SJSA1 (cell line): ENCODE measurements at places on chromosomes 16 and 17. TPM values are rescaled to one million over a fixed set of nuclear protein-coding genes. Genes with fewer than 3 reads are reported as not detected.

Gene TPSAB1
- total RNA-seq: not detected in 2 replicates

Gene ALDH3A1
- total RNA-seq: not detected in 2 replicates

Gene SETD1A
- 0.60 and 2.2 TPM in 2 replicates for total RNA-seq

Gene SPATA22
- total RNA-seq: not detected in 2 replicates

Gene IKZF3
- under 0.01 TPM in 1 of 2 replicates, not detected in the other for total RNA-seq

DNA sequence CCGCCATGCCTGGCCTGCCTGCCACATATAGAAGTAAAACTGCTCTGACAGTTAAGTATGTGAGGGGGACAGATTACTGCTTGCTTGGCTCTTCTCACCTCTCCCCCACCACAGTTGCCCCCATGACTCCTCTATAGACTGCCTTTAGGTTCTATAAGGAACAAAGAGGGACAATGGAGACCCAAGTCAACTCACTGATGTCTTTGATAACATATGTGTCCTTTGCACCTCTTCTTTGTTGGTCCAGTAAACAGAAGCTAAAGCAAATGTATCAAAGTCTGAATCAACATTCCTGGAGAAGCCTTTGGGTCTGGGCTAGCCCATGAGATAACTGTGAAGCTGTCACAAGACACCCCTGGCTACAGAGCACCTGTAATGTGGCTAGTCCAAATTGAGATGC is 27.1 kb downstream of the NUDT7 start:
- H3K4me1 ChIP-seq: no peaks in the 10 kb centered on the region
- no peak for DNase-seq
- no peak overlapping the region for H3K27ac ChIP-seq
- no peak overlapping the region for H3K4me3 ChIP-seq

DNA sequence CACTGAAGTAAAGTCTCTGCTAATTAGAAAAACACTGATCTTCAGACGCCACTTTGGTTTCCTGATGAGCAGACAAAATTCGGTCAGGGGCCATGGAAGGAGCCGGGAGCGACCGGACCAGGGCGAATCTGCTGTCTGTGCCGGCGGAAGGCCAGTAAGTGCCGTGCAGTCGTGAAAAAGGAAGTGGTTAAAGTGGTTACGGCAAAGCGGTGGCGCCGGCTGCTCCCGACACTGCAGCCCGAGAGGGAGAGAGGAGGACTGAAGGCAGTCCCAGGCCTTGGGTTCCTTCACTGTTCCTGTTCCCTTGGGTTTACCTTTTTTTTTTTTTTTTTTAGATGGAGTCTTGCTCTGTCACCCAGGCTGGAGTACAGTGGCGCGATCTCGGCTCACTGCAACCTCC is 17.3 kb upstream of the HEXD start:
- H3K27ac ChIP-seq: no peak overlapping the region
- H3K36me3 ChIP-seq: peaks cover 71% of the 10 kb centered on the region
- no peak for DNase-seq
- H3K4me1 ChIP-seq: peaks cover 16% of the 10 kb centered on the region
- no peaks in the 10 kb centered on the region for H3K27me3 ChIP-seq

GRCh38 chr16:17333229-17333628 is 137.5 kb downstream of the XYLT1 start:
- no peak overlapping the region for H3K4me3 ChIP-seq
- DNase-seq: no peak

GRCh38 chr16:56866955-56867830 is 2.2 kb downstream of the SLC12A3 start:
- no peaks in the 10 kb centered on the region for H3K36me3 ChIP-seq
- H3K27ac ChIP-seq: no peak overlapping the region
- H3K27me3 ChIP-seq: no peaks in the 10 kb centered on the region
- H3K4me1 ChIP-seq: 0 out of 2 replicates have a peak, but pooled peaks cover 6% of the 10 kb centered on the region
- DNase-seq: no peak

DNA sequence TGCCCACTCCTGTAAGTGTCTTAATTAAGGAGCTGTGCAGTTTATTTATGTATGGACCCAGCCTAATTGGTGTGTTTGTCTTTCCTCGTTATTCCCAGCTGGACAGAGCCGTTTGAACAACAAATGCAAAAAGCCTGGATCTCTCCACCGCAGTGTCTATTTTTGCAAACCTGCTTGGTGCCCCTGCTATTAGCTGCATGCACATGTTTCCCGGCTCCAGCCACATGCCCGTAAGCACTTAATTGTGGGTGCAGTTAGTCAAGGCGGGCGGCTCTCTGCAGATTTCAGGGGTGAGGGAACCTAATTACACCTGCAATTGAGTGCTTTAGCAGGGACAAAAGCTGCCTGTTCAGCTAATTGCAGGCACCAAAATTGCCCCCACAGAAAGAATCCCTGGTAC is 74.0 kb upstream of the GSE1 start:
- H3K27me3 ChIP-seq: no peaks in the 10 kb centered on the region
- no peak overlapping the region for H3K4me3 ChIP-seq
- no peak for DNase-seq
- H3K36me3 ChIP-seq: no peaks in the 10 kb centered on the region; the same call in 1 of the 2 replicates
- H3K27ac ChIP-seq: no peak overlapping the region
- peaks cover 26% of the 10 kb centered on the region for H3K4me1 ChIP-seq

- no peak for DNase-seq
- no peaks in the 10 kb centered on the region for H3K27me3 ChIP-seq
- no peak overlapping the region for H3K4me3 ChIP-seq
These were observed 367.4 kb downstream of the SNX29 start for GRCh38 chr16:12343913-12344312.

DNA sequence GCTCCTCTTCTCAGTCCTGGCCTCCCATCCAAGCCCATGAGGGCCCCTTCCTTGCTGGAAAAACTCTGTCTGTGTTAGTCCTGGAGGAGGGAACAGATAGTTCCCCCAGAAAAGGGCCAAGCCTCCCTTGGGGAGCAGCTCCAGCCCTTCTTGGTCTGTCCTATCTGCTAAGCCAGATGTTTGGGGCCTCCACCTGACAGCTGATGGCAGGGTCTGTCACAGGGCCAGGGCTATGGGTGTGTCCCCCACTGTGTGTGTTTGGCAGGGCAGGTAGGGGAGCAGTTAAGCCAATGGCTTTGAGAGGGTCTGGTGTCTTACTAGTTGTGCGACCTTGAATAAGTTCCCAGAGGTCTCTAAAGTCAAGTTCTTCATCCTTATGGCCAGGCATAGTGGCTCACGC is 13.6 kb upstream of the SLC4A1 start:
- DNase-seq: no peak
- no peak overlapping the region for H3K4me3 ChIP-seq
- peaks cover 11% of the 10 kb centered on the region for H3K4me1 ChIP-seq
- no peak overlapping the region for H3K27ac ChIP-seq

GRCh38 chr17:28700278-28700677 is 11.4 kb downstream of the PROCA1 start:
- DNase-seq: no peak
- no peak overlapping the region for H3K27ac ChIP-seq
- H3K27me3 ChIP-seq: no peaks in the 10 kb centered on the region
- peaks cover 98% of the 10 kb centered on the region for H3K36me3 ChIP-seq
- no peaks in the 10 kb centered on the region for H3K4me1 ChIP-seq
- no peak overlapping the region for H3K4me3 ChIP-seq

DNA sequence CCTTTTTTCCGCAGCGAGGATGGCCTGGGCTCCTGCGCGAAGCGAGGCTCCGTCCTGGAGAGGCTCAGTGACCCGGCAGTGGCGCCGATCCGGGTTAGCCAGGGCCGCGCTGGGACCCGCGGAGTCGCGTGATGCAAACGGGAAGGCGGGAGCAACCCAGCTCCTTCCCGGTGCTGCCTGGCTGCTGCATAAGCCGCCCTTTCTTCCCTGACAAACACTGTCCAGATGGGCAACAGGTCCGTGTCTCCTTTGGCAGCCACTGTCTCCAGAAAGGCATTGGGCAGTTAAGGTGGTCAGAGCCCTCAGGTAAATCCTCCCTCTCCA is 21.8 kb upstream of the ZNHIT3 start:
- H3K27ac ChIP-seq: no peak overlapping the region
- no peaks in the 10 kb centered on the region for H3K36me3 ChIP-seq
- H3K27me3 ChIP-seq: peaks cover 18% of the 10 kb centered on the region
- no peak for DNase-seq
- H3K4me3 ChIP-seq: no peak overlapping the region

GRCh38 chr16:85521552-85522307 is 91.4 kb upstream of the GSE1 start:
- H3K4me1 ChIP-seq: no peaks in the 10 kb centered on the region
- no peaks in the 10 kb centered on the region for H3K36me3 ChIP-seq
- H3K27ac ChIP-seq: no peak overlapping the region
- no peak overlapping the region for H3K4me3 ChIP-seq
- no peak for DNase-seq
- H3K27me3 ChIP-seq: no peaks in the 10 kb centered on the region

DNA sequence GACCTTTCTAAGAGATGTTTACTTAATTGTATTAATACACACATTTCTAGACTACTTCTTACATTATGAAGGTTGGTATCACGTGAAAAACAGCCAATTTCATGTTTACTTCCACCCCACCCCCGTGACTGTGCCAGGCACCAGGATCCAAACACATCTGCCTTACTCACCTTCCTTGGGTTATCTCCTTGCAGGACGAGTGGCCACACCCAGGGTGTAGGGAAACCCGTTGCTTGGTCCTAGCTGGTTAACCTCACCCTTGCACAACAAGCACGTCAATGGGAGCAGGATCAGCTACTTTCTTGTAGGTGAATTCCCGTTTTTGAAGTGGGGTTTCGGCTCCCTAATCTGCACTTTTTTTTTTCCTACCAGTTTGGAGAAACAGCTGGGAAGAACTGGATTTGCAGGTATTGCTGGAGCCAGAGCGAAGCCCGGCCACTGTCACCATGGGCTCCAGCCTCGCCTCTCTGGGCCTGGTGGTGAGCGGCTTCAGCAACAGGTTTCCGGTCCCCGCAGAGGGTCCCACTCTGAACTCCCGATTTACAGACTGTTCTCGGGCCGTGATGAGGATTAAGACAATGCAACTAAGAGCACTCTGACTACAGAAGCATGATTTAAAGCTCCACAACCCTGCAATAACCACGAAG is 2.1 kb upstream of the UBB start:
- H3K4me3 ChIP-seq: no peak overlapping the region
- no peaks in the 10 kb centered on the region for H3K27me3 ChIP-seq
- H3K27ac ChIP-seq: no peak overlapping the region
- peaks cover 14% of the 10 kb centered on the region for H3K4me1 ChIP-seq
- DNase-seq: no peak

DNA sequence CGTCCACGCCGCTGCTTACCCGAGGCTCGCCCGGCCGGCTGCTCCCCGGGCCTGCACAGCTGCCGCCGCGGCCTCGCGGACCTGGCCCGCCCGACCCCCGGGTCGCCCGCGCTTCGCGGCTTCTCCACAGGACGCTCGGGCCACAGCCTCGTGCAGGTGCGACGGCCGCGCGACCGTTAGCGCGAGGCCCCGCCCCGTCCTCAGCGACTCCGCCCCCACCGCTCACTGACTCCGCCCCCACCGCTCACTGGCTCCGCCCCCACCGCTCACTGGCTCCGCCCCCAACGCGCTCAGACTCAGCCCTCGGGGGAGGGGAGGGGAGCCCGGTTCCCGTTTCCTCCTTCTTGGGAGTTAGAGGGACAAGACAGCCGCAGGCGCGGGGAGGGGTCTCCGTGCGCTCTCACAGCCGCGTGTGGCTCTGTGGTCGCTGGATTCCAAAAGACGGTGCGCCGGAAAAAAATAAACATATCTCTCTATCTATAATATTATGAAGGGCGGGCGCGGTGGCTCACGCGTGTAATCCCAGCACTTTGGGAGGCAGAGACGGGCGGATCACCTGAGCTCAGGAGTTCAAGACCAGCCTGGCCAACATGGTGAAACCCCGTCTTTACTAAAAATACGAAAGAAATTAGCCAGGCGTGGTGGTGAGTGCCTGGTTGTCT is at the start of gene MEIOB:
MEIOB (minus strand) TSS at position 191 of the 662 bp plus-strand sequence. CDS start 3,989 bp downstream, outside the sequence.
- H3K36me3 ChIP-seq: no peaks in the 10 kb centered on the region
- H3K27me3 ChIP-seq: peaks cover 40% of the 10 kb centered on the region
- peaks cover 9% of the 10 kb centered on the region for H3K4me1 ChIP-seq
- peak; percentile 42 for DNase-seq
- no peak within 1 kb of the TSS for H3K27ac ChIP-seq

- peaks cover 44% of the 10 kb centered on the region for H3K4me1 ChIP-seq
- DNase-seq: no peak
- no peaks in the 10 kb centered on the region for H3K36me3 ChIP-seq
- H3K27me3 ChIP-seq: peaks cover 24% of the 10 kb centered on the region
- H3K27ac ChIP-seq: no peak overlapping the region
These were observed 3.1 kb downstream of the NPW start for GRCh38 chr16:2022723-2023091.

DNA sequence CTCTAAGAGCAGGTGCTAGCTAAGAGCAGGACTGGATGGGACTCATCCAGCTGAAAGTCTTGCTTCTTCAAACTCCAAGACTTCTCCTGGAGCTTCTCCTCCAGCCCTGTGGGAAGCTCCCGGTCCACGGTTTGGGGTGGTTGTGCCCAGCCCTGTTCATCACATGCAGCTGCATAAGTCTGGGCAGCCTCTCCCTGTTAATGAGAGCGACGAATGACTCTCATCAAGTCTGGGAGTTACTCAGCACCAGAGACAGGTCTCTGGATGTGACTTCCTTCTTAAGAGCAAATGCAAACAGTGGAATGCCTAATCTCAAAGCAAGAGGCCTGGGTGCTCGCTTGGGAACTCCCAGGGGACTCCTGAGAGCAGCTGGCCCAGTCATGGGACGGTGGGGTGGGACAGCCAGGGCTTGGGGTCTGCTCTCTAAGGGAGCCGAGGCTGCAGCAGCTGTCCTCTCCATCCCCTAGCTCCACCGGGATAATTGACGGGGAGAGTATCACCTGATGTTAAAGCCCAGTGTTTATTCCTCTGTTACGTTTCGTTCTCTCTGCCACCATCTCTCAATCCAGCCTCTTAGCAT is 35.3 kb upstream of the CRHR1 start:
- no peaks in the 10 kb centered on the region for H3K36me3 ChIP-seq
- no peak overlapping the region for H3K27ac ChIP-seq
- no peak overlapping the region for H3K4me3 ChIP-seq
- peaks cover 78% of the 10 kb centered on the region for H3K27me3 ChIP-seq
- DNase-seq: no peak

DNA sequence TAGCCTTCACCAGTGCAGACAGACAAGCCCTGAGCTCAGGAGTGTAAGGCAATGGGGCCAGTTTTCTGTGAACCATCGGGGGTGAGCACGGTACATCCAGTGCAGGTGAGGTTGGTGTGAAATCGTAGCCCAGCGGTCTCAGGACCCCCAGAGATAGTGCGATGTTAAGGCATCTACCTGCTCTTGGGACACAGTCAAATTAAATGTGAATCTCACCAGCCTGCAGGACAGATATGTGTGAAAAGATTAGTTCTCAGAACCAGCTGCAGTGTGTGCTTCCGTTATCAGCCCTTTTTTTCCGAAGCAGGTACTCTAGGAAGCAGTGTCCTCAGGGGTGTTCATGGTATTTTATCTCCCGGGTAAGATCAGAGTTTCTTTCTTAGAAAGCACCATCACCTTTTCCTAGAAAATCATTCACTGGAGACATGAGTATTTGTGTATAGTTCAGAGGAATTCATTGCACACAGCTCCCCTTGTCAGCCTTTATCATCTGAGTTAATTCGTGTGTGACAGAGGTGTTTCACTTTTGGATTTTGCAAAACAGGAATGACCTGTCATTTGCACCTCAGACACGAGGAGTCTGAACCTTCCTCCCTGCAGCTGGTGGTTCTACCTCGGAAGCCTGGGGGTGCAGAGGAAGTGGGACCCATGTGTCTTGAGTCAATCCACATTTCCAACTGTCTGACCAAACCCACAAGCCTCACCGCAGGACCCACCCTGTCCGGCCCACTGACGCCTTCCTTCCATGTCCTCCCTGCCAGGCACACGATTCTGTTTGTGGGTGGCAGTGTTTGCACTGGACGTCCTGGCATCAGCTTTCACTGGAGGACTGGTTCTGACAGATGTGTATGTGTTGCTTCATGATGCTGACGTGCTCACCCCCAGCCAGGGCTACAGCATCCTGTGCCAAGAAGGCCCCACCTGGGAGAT is 107.8 kb downstream of the CLEC16A start:
- H3K27ac ChIP-seq: 0 out of 2 replicates have a peak overlapping the region, but pooled peaks have one; percentile 9
